Stimulated activated CD4-positive, alpha-beta T cell treated with anti-CD3 and anti-CD28 coated beads, Interleukin-15, amount 100 ng/mL, for 1 hour (primary cell): ENCODE measurements at places on chromosomes 3 and 15.

GRCh38 chr15:101170568-101171350 is 81.1 kb downstream of the CHSY1 start:
- DNase-seq, result no peak

DNA sequence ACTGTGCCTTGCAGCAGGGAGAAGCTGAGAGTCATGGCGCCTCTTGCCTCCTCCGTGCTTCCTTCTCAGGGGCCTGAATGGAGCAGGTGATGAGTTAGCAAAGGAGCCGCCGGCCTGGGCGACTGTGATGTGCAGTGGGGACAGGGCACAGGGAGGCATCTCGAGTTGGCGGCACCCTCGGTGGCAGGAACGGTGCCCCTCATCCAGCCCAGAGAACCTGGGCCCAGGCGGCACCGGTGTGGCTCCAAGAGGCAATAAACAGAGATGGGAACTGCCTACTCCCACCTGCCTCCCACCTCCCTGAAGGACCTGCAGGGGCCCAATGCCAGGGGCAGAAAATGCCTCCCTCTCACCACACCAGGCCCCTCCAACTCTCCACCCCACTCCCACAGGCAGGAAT is 6.2 kb downstream of the SLC41A3 start:
- DNase-seq, result no peak

GRCh38 chr3:188000361-188000861 is 153.5 kb upstream of the LPP start:
- DNase-seq, result no peak

GRCh38 chr3:175748087-175748730 is 889.1 kb downstream of the NAALADL2 start:
- DNase-seq, result no peak

DNA sequence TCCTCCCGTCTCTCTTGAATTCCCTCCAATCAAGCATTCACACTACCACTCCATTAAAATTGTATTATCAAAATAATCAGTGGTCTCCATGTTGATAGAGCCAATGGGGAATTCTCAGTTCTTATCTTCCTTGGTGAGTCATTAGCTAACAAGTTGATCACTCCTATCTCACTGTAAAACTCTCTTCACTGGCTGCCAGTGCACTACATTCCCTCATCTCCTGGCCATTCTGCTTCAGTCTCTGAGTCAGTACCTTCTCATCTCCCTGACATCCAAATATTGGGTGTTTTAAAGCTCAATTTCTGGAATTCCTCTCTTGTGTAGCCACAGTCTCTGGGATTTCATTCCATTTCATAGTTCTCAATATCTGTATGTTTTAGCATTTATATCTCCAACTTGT is 175.2 kb downstream of the ALDH1A2 start:
- DNase-seq, result no peak

- no peak for DNase-seq
These were observed 21.8 kb upstream of the IL1RAP start for GRCh38 chr3:190492129-190492528.

DNA sequence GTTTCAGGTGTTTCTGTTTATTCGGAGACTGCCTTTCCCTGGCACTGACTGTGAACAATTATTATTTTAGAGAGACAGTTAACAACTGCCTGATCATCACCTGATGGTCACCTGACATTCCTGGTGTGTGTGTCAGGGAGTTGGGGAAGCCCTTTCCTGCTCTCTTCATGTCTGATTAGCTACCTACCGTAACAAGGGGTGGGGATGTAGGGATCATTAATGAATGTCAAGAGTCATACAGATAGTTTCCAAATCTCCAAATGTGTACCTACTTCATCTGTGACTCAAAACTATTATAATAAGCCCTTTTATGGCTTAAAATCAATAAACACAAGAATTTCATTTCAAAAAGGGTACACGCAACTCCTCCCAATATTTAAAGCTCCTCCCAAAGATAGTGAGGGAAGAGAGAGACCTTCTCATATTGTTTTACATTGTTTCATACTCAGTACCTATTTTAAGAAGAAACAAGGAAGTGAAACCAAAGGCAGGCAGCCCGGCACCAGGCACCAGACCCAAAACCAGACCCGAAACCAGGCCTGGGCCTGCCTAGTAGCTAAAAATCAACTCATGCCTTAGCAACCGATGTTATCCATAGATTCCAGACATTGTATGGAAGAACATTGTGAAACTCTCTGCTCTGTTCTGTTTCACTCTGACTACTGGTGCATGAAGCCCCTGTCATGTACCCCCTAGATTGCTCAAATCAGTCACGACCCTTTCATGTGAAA is 844.9 kb upstream of the ALCAM start:
- DNase-seq, result no peak
